Fibroblast of pulmonary artery (primary cell): ENCODE measurements at places on chromosomes 16 and 17.
A peak's percentile ranks its signal among the peaks of the same experiment; 100 is the strongest.

- DNase-seq: no peak
These were observed 7.2 kb downstream of the GAS2L2 start for GRCh38 chr17:35745749-35746320.

GRCh38 chr17:38701504-38702165 is 3.4 kb upstream of the MLLT6 start:
- peak; percentile 70 for DNase-seq

GRCh38 chr16:86431540-86431939 is 78.8 kb upstream of the FOXF1 start:
- no peak for DNase-seq

GRCh38 chr17:45224671-45225050 is 3.0 kb downstream of the FMNL1 start:
- DNase-seq: no peak

DNA sequence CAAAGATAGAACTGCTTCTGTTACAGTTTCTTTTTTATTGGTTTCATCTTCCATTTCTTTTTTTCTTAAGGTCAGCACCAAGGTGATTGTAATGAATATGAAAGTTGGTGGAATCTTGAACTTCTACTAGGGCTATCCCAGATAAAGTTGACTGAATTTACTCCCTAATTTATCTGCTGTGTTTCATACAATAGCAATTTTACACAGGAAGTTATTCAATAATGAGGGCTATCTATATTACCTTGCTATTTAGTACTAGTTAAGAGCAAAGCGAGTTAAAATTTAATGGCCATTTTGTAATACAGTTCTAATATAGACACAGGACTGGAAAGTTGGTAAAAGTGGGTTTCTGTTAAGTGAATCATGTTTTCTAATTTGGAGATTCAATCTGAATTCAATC is 24.1 kb downstream of the USP10 start:
- no peak for DNase-seq

DNA sequence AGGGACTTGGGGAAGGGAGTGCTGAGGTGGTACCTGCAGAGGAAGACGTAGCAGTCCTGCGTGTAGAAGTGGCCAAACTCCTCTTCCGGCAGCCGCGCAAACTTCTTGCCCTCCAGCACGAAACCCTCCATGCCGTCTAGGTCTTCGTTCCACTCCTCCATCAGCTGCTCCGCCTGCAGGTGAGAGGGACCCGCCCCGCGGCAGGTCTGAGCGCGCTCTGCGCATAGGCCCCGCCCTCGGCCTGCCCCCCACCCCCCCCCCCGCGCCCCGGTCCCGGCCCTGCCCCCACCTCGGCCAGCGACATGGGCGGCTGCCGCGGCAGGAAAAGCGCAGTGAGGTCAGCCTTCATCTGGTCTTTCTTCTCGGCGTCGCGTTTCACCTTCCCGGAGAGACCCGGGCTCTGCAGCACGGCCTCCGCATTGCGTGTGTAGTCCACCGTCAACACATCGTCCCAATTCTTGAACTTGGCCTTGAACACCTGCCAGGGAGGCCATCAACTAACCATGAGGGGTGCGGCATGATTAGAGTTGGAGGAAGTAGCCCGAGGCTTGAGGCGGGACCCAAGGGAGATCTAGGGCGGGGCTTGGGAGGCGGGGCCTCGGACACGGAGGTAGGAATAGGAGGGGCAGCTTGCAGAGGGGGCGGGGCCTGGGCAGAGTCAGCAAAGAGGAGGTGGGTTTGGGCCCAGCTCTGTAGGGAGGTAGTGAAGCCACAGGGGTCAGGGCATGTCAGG is 11.5 kb downstream of the FLII start:
- peak; percentile 31 for DNase-seq

DNA sequence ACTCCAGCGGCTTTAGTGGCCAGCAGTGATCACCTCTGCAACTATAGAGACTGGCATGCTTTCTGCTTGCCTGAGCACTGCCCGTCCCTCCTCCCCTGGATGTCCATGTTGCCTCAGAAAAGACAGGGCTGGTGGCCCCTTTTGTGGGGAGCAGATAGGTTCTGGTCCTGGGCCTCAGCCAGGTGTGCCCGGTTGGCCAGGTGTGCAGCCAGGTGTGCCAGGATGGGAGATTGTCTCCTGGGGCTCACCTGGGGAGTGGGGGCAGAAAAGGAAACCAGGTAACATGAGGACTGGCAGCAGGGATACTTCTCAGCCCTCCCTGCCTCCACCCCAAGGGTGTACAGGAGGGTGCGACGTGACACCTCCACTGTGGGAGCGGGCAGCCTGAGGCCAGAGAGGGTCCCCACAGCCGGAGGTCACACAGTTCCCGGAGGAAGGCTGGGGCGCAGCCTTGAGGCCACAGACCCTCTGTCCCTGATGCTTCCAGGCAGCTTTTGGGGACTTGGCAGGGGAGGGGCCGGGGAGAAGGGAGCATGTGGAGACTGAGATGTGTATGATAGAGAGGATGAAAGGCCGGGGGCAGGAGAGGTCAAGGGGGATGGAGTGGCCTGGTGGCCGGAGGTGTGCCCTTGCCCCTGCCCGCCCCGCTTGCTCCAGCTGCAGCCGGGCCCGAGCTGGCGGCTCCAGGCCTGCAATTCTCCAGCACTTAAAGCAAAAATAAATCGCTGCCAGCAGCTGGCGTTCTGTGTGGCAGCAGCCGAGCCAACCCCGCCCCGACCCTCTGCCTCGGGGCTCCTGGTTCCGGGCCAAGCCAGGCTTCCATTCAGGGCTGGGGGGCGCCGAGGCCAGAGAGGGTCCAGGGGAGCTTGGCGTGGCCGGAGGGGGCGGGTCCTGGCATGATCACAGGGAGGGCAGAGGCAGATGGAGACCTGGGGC is 6.7 kb downstream of the KCNJ12 start:
- no peak for DNase-seq

- peak; percentile 39 for DNase-seq
These were observed 417.1 kb downstream of the TMEM114 start for GRCh38 chr16:8173111-8173644.

DNA sequence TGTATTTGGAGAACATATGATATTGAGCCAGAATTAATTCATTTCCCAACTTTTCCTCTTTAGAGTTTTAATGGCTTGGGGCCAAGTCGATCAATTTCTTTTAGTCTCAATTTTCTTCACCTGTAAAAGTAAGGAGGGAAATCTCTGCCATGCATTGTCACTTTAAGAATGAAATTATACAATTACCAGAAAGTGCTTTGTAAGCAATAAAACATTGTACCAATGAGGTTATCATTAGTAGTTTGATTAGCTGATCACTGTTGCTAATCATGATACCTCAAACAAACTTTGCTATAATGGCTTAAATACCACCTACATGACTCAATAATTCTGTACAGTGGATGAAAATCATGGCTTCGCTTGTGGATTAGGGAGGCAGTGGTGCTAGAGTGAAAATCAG is 1525.8 kb upstream of the GOT2 start:
- DNase-seq: no peak

DNA sequence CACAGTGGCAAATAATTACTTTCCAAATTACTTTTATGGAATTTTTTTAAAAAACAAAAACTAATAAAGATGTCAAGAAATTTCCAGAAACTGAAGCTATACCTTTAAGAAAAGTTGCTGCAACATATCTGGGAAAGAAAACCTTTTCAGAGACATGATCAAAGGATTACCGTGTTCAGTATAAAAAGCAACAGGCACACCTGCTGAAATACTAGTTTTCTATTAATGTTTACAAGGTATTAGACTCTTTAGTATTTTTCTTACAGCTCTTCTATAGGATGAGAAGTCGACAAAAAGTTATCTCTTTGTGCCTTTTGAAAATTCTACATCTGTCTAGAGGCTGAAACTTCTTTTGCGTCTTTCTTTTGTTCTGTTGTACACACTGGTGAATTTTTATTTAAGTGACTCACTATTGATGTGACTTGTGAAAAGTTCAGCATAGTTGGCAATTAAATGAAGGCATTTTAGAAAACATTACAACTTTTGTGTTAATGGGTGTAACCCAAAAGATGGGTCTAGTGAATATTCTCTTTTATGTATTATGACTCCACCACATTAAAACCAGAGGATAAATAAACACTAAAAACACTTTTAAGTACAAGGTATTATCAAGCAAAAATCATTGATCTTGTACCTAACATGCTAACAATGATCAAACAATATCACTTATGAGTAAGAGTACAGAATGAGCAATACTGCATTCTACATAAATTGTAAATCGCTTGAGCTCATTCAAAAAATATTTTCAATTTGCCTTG is 23.8 kb downstream of the NACA2 start:
- no peak for DNase-seq

GRCh38 chr17:64146418-64147109 is 16.6 kb upstream of the ERN1 start:
- peak; percentile 77 for DNase-seq

- DNase-seq: no peak
These were observed 18.4 kb downstream of the CHD9NB start for GRCh38 chr16:53034306-53034705.

GRCh38 chr16:10950393-10950792 is 6.0 kb downstream of the CLEC16A start:
- DNase-seq: no peak

- DNase-seq: no peak
These were observed 63.3 kb downstream of the USP32 start for GRCh38 chr17:60328679-60329078.

GRCh38 chr17:75773121-75773807 is 8.3 kb upstream of the GALK1 start:
- no peak for DNase-seq

DNA sequence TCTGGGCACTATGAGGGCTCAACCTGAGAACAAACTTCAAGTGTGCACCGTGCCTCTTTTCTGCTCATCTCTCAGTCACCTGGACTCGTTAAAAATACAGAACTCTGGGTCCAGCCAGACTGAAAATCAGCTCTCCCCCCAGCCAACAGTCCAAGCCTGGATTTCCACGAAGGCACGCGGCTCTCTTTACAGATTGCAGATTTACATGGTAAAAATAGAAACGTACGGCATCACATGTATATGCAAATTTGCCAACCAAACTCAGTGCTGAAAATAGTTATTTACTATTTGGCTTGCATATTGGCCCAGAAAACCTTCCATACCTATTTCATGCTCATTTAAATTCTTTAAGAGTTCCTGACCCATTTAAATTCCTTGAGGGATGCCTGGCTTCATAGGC is 315.8 kb downstream of the MAF start:
- DNase-seq: no peak

DNA sequence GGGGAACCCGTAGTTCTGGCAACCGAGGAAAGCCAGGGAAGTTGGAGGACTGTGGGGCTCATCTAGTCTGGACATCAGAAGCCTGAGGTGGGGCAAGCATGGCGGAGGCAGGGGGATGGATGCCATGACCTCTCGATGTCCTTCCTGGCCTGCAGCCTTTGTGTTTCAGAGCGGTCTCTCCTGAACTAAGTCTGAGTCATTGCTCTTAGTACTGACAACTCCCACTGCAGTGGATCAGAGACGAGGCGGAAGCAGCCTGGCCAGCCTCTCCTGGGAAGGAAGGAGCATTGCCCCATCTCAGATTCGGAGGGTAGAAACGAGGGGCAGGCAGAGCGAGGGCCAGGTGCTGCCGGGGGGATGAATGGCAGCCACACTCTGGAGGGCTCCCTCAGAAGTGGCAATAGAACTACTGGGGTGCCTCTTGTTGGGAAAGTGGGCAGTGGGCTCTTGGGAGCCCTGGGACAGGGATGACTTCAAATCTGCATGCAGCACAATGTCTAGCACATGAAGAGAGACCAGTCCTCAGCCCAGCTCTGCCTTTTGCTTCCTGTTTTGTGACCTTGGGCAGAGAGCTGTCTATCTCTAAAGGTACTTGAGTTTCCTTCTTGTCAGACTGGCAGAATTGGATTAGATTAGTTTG is 3.6 kb upstream of the STAC2 start:
- peak; percentile 80 for DNase-seq

GRCh38 chr17:81684442-81684911 is 666 bp downstream of the HGS start:
- no peak for DNase-seq

DNA sequence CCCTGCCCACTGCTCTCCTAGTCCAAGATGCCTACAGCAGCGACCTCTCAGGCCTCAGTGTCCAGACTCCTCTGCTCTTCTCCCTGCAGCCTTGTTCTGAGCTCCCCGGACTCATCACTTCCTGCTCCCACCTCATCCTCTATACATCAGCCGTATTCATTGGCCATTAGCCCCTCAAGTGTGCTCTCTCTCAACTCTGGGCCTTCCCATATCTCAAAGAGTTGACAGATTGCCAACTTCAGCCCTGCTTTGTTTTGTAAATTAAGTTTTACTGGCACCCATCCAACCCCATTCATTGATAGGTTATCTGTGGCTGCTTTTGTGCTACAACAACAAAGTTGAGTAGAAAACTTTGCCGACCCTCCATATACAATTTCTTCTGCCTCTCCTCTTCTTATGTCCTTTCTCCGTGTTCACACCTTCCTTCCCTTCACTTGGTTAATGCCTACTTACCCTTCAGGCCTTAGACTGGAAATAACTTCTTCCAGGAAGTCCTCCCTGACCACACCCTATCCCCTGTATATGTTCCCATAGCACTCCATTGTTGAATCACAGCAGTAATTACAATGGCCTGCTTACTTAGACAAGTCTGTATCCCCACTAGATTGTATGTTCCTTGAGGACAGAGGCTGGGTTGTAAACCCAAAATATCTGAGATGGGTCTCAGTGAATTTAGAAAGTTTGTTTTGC is 63.4 kb upstream of the TANC2 start:
- DNase-seq: peak; percentile 14

- DNase-seq: peak; percentile 83
These were observed 40.5 kb downstream of the MYH3 start for GRCh38 chr17:10616502-10617119.

- no peak for DNase-seq
These were observed 15.5 kb downstream of the RMI2 start for GRCh38 chr16:11360641-11361373.

DNA sequence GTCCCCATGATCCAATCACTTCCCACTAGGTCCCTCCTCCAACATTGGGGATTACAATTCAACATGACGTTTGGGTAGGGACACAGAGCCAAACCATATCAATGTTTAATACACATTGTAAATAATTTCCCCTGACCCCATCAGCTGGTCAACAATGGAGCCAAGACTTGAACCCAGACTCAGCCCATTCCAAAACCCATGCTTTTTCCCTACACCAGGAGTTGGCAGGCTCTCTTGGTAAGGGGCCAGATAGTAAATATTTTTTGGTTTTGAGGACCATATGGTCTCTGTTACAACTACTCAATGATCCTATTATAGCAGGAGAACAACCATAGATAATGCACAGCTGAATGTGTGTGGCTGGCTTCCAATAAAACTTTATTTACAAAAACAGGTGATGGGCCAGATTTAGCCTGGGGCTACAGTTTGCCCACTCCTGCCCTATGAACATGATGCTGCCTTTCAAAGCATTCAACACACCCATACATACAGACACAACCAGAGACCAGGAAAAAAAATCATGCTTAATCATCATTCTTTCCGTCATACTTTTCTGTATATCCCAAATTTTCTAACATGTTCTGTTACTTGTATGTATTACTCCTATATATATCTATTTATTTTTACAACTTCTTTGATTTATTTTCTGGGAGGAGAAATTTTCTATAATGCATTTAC is 22.1 kb upstream of the MSI2 start:
- DNase-seq: no peak
